ENCODE measurements at places on chromosomes 13 and 19.

GRCh38 chr19:3054265-3054971 lies 7.9 kb downstream of the TLE5 start:
- DNase-seq, result no peak

DNA sequence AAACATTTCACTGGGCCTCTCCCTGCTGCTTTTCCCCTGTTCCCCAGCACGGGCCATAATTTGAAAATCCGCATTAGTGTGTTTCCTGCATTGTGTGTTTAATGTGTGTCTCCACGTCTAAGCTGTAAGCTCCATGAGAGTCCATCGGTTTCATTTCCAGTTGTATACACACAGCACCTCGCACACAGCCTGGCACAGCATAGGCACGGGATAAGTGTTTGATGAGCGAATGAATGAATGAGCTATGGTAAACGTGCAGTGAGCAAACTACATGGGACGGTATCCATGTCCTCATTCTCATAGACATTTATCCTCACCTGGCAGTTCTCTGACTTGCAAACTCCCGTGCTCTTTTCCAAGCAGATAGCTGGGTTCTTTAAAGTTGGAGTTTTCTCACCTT lies 106.1 kb downstream of the RAB20 start:
- DNase-seq, result no peak

DNA sequence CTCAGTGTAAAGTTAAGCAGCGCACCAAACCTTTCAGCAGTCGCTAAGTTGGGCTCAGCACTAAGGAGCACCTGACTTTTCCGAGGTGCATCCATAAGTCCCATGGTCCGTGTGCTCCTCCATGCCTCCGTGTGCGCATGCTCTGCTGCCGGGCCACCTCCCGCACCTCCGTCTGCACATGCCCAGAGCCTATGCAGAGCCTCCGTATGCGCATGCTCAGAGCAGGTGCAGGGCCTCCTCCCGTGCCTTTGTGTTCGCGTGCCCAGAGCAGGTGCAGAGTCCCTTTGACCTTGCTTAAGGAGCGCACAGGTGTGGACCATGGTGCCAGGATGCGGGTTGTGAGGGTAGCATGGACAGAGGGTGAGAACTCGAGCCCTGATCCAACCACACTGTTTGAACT lies 46.0 kb downstream of the ATP11A start:
- no peak for DNase-seq

- peak; percentile 80 for DNase-seq
These were observed 8.1 kb downstream of the CEBPA start for GRCh38 chr19:33294058-33294798.

- no peak for DNase-seq
These were observed 23.6 kb downstream of the SOHLH2 start for GRCh38 chr13:36190771-36191170.

DNA sequence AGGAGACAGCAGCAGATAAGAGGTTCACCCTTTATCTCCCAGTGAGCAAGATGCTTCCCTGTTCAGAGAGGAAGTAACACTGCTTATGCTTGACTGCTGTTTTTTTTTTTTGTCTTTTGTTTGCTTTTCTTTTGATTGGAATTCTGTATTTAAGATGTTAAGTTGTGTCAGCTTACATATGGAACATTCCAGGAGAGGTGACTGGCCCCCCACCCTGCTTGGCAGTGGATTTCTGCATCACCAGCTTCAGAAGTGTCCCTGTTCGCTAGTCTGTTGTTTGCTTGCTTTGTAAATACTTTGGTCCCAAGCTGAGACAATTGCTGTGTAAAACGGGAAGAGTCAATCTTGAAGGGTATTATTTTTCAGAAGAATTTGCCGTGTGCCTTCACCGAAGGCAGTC lies 43.0 kb downstream of the IFT88 start:
- DNase-seq, result no peak

GRCh38 chr13:28856287-28856686 lies 36.1 kb downstream of the MTUS2 start:
- DNase-seq, result no peak

- no peak for DNase-seq
These were observed 977.5 kb upstream of the SPRY2 start for GRCh38 chr13:81318231-81319019.

DNA sequence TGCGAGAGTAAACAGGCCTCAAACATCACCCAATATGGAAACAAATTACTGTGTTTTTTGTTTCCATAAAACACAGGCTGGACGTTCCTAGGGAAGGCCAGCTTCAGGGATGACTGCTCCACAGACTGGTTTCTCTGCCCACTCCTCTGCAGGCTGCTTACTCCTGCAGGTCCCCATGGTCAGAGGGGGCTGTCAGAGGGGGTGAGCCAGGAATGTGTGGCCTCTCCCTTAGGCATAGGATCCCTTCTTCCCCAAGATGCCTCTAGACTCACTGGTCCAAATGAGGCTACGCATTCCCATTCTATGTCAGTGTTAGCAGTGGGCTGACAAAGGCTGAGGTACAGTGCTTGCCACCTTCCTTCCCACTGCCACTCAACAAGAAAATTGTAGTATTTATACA lies 229.8 kb downstream of the LHFPL6 start:
- DNase-seq, result no peak

DNA sequence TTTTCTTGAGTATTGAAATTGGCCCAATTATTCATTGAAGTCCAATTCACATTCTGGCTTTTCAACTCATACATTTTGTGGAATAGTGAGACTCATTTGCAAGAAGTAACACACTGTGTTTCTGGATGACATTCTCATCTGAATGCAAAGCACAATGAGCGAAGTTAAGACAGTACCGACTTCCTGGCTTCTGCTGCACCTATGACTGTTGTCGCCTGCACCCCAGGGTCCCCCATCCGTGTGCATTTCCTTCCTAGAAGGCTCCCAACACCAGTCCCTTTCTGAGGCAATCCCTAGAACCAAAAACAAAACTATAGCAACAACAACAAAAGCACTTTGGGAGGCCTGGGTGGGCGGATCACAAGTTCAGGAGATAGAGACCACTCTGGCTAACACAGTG lies 183.3 kb downstream of the SHISA2 start:
- no peak for DNase-seq

DNA sequence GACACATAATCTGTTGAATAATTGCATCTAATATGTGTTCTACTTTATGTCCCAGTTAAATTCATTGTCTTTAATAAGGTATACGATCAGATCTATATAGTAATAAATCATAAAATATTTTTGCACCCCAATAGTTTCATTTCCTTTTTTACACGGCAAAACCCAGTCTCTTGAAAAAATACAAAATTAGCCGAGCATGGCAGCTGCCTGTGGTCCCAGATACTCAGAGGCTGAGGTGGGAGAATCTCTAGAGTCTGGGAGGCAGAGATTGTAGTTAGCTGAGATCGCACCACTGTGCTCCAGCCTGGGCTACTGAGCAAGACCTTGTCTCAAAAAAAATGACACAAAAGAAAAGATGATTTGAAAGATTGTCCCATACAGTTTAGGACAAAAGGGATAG lies 52.3 kb upstream of the PARP4 start:
- DNase-seq, result no peak

DNA sequence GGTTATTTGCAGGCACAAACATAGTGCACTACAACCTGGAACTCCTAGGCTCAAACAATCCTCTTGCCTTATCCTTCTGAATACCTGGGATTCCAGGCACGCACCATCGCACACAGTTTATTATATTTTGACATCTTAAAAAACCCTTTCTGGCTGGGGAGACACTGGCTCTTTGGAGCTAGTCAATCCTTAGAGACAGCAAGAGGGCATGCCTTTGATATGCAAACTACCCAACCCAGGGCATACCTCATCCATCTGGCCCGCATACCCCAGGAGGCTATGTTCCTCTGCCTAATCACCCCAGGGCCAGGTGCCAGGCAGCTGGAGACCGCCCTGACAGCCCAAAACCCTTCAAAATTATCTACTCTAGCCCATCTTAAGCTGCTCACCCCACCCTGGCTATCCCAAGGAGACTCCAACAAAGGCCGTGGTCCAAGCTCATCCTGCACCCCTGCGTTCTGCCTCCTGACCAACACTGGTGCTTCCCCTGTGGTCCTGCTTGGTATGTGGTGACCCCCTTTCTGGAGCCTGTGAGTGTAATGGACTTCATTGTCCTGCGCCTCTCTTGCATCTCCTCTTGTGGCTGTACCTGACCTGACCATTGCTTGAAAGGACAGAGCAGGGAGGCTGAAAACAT lies 86.4 kb downstream of the RGCC start:
- peak; percentile 38 for DNase-seq

- DNase-seq, result peak; percentile 77
These were observed 220.5 kb downstream of the TM9SF2 start for GRCh38 chr13:99721606-99722337.

DNA sequence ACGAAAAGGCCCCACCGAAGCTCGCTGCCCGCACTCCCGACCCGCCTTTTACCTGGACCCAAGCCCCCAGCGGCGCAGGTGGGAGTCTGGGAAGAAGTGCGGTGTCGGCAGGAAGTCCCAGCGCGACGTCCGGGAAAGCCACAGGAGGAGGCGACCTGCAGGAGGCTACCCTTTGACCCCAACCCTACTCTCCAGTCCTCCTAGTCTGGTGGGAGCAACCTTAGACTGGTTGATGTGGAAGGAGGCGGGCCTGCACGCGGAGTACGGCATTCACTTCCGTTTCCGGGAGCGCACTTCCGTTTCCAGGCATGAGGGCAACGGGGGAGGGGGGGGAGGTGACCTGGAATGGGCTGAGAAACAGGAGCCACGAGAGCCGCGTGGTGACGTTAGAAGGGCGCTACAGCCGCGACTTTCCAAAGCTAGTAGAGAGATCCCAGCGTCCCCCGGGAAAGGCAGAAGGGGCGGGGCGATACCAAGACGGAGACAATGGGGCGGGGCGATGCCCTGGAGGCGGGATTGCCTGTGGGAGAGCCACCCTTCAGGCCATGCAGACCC lies 28.5 kb downstream of the ZNF266 start:
- peak; percentile 83 for DNase-seq

DNA sequence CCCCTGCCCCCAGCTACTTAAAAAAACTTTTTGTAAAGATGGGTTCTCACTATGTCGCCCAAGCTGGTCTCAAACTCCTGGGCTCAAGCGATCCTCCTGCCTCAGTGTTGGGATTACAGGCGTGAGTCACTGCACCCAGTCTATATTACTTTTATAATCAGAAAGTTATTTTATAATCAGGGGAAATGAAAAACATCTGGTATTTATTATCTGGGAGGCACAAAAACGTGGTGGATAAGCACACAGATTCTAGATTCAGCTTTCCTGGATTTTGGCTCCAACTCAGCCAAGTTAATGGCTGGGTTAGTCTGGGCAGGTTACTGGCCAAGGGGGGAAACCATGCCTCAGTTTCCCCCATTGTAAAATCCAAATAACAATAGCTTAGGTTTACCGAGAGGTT lies 24.7 kb downstream of the KEAP1 start:
- DNase-seq, result no peak

GRCh38 chr19:43780706-43781525 lies at the start of gene KCNN4:
Gene KCNN4 (minus strand): TSS chr19:43780973. CDS start chr19:43780861, 112 bp downstream.
- DNase-seq, result no peak

DNA sequence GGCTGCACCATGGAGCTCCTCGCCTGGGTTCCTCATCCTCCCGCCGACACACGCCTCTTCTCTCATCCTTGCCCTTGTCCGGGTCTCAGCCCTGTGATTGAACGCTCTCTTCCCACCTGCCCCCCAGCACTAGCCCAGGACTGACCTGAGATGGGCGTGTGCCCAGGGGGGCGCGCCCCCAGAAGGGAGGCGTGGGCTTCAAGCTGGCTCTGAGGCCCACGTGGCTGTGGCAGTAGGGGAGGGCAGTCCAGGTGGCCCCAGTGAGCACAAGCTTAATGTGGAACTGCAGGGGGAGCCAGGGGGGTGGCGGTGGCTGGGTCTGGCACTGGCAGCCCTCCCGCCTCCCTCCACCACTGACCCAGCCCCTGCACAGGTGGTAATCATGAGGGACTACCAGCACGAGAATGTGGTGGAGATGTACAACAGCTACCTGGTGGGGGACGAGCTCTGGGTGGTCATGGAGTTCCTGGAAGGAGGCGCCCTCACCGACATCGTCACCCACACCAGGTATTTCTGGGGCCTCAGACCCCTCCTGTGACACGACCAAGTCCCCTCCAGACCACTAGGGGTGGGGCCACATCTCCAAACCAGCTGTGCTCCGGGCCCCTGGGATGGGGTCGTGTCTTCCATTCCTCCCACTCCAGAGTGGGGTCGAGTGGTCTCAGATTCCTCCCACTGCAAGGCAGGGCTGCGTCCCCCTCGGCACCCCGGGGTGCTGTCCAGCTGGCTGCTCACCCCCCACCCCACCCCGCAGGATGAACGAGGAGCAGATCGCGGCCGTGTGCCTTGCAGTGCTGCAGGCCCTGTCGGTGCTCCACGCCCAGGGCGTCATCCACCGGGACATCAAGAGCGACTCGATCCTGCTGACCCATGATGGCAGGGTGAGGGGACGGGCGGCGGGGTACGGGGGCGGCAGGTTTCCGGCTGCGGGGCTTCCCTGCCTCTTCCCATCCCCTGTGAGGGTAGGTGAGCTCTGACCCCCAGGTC lies 21.9 kb upstream of the NCCRP1 start:
- no peak for DNase-seq

- DNase-seq, result no peak
These were observed 28.4 kb upstream of the TIMM44 start for GRCh38 chr19:7971553-7972520.

DNA sequence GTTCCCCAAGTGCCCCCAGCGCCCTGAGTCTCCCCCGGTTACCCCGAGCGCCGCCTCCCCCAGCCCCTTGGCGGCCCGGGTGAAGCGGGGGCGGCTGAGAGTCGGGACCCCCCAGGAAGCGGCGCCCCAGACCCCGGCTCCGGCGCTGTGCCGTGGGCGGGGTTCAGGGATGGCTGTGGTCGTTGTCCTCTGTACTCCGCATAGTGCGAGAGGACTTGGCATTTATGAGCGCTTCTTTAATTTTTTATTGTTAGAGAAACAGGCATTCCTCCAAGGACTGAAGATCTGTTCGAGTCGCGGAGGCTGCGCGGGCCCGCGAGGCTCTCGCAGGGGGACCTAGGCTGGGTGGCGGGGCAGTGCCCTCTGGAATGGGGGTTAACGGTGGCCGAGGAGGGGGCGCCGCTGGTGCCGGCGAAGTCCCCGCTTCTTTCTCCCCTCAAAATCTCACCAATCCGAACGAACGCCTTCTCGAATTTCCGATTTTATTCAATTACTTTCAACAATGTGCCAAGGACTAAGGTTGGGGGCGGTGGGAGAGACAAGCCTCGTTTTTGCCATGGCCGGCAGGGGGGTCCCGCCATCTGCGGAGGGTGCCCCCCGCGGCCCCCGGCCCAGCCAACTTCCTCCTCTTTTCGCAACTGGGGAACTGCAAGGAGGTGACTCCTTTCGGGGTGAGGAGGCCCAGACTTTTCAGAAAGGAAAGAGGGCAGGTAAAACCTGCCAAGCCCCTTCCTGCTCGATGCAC lies 596 bp upstream of the GJB2 start:
- no peak for DNase-seq

DNA sequence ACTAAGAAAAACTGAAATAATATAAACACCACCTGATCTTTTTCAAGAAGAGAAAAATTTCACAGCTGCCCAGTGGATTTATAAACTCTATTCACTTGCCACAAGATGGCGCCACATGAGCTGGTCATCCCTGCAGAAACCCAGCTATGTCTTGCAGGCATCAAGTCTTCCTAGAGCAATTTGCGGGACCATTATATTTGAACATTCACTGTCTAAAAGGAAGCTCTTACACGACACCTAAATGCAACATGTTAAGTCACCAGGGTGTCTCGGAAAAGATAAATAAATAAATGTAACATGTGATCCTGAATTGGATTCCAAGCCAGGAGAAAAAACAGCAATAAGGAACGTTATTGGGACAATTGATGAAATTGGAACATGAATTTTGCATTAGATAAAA lies 20.3 kb upstream of the AKT2 start:
- DNase-seq, result peak; percentile 42

Measured in ELF-1 (cell line).